ENCODE measurements at places on chromosomes 3 and 15.
A peak's percentile ranks its signal among the peaks of the same experiment; 100 is the strongest.

GRCh38 chr15:30041868-30042267, 40.9 kb upstream of the GOLGA8J start:
- no peak for DNase-seq

DNA sequence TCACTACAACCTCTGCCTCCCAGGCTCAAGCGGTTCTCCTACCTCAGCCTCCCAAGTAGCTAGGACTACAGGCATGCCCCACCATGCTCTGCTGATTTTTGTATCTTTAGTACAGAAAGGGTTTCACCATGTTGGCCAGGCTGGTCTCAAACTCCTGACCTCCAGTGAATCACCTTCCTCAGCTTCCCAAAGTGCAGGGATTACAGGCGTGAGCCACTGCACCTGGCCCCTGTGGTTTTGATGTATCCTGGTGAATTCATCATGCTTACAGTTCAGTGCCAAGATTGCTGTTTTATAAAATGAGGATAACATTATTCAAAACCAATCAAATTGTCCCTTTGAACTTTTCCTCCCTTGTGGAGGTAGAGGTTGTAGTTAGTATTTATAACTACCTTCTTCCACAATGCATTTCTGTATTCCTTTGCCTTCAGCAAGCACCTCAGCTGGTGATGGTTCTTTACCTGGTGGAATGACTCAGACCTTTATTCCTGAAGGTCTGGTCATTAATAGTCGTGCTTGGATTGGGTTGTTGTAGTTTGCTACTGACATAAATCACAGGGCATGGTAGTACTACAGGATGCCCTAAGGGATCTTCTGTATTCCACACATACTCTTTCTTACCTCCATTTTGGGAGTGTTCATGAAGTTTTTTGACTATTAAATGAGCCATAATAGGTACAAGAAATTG, 76.9 kb downstream of the UBP1 start:
- DNase-seq, result no peak

GRCh38 chr3:58899159-58899952, 150.5 kb downstream of the CFAP20DC start:
- DNase-seq, result peak; percentile 51

GRCh38 chr3:185696039-185696438, 109.9 kb downstream of the SENP2 start:
- DNase-seq, result no peak

DNA sequence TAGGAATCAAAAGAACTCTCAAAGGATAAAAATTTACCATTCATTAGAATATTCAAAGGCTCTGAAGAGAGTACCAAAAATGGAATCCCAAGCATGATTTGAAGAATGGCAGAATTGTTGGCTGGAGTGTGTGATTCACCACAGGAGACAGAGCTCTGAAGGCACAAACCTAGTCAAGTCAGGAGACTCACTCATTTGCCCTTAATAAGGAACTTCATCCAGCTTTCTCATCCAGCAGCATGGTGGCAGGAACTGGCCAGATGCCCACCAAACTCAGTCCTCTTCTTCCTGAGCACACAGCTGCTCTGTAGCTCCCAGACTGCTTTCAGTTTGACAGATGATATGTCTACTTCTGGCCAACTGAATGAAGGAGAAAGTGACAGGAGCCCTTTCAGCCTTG, 16.5 kb upstream of the HEG1 start:
- no peak for DNase-seq

DNA sequence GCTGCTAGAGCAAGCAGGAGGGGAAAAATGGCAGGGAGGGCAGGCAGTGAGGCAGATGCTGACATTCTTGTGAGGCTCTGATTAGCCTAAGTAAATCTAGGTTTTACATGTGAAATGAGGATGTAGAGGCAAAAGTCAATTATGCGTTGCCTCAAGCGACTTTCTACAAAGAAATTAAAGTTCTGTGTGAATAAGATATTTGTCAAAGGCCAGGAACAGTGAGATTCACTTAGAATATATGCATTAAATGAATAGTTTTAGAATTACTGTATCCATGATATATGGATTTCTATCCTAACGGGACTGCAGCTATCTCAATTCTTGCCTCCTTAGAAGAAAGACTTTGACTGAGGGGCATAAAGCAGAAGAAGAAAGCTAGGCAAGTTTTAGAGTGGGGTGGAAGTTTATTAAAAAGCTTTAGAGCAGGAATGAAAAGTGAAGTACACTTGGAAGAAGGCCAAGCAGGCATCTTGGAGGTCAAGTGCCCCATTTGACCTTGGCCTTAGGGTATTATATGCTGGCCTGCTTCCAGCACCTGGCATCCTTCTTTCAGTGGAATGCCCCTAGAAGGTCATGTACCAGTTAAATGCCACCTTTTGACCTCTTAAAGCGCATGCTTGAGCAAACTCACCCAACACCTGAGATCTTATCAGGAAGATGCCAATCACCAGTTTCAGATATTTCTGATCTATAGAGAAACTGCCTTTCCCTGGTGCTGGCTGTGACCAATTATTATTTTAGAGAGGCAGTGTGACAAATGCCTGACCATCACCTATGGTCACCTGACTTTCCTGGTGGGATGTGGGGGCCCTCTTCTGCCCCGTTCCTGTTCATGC, 38.2 kb downstream of the OSTN start:
- no peak for DNase-seq

- no peak for DNase-seq
Observed at GRCh38 chr3:178947738-178948137, 123.9 kb downstream of the ZMAT3 start.

DNA sequence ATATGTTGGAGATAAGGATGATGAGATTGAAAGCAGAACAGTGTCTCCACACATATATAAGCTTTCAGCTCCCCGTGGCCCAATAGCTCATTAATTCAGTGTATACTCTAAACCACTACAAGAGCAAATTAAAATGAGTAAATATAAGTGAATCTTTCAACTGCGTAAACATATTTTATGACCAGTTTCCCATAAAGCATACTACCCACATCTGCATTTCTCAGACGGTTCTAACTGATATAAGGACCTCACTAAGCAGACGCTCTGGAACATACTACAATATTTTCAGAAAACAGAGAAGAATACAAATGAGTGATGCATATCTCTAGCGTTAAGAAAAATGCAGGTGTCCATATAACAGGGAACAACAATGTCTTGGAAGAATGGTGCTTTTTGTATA, 73.2 kb downstream of the INO80 start:
- DNase-seq, result no peak

DNA sequence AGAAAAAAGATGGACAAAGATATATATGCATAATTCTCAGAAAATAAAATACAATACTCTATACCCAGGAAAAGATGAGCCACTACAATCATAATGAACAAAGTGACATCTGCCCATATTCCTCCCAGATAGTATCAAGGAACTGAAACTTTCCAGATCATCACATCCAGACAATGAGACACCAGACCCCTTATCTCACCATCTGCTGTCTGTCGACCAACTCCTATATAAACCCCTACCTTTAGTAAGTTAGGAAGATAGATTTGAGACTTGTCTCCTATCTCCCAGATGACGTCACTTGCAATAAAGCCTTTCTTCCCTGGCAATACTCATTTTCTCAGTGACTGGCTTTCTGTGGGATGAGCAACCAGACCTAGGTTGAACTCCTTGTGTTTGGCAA, 1071.6 kb downstream of the PLOD2 start:
- DNase-seq, result no peak

DNA sequence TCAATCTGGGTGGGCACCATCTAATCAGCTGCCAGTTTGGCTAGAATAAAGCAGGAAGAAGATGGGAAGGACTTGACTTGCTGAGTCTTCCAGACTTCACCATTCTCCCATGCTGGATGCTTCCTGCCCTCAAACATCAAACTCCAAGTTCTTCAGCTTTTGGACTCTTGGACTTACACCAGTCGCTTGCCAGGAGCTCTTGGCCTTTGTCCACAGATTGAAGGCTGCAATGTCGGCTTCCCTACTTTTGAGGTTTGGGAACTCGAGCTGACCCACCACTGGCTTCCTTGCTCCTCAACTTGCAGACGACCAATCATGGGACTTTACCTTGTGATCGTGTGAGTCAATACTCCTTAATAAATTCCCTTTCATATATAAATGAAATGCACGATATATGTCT, 8.6 kb upstream of the LIPC start:
- DNase-seq, result no peak

DNA sequence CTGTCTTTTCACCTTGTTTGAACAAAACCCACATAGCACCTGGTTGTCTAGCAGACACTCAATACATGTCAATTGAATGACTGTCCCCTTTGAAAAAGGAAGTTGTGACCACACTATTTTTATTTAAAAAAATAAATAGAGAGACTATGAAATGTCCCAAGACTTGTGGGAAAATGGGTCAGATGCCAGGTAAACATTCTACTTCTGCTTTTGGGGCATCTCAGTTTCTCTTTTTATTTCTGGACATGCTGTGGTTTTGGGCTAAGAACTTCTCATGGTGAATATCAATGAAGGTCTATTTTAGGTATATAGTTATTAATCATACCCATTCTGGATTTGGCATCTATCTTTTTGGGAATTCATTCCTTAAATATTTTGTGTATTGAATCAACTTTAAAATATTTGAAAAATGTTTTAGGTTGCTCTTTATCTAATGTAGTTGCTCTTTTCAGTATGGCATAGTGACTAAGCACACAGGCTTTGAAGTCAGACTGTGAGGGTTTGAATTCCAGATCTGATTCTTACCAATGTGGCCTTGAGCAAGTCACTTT, 4.4 kb downstream of the TMEM45A start:
- no peak for DNase-seq

DNA sequence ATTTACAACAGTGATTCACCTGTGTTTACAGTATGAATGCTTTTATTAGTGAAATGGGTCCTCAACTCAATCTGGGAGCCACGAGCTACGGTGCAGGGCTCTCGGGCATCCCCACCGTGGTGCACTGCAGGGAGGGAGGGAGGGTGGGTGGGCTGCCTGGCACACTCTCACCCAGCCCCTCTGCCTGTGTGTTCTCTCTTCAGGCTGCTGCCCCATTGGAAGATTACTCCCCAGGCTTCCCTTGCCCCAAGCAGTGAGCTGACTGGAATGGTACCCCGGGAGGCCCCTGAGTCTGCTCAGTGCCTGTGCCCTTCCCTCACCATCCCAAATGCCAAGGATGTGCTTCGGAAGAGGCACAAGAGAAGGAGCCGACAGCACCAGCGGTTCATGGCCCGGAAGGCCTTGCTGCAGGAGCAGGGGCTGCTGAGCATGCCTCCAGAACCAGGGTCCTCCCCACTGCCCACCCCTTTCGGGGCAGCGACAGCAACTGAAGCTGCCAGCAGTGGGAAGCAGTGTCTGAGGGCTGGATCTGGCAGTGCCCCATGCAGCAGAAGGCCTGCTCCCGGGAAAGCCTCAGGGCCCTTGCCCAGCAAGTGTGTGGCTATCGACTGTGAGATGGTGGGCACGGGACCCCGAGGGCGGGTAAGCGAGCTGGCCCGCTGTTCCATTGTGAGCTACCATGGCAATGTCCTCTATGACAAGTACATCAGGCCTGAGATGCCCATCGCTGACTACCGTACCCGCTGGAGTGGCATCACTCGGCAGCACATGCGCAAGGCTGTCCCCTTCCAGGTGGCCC, 5.0 kb downstream of the AEN start:
- no peak for DNase-seq

DNA sequence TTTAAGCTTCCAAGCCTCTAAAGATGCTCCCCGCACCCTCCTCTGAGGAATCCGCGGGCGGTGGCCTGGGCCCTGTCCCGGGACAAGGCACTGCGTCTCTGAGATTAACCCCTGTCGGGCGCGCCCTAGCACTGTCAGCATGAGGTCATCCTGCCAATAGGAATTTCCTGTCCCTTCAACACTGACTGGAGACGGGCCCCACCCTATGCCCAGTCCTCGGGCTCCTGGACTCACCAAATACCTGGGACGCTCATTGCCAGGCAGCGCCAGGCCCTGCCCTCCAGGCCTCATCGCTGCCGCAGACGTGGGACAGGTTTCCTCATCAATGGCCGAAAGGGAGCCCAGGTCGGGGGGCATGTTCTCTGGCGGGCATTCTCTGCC, 67.6 kb upstream of the SH3GL3 start:
- no peak for DNase-seq

DNA sequence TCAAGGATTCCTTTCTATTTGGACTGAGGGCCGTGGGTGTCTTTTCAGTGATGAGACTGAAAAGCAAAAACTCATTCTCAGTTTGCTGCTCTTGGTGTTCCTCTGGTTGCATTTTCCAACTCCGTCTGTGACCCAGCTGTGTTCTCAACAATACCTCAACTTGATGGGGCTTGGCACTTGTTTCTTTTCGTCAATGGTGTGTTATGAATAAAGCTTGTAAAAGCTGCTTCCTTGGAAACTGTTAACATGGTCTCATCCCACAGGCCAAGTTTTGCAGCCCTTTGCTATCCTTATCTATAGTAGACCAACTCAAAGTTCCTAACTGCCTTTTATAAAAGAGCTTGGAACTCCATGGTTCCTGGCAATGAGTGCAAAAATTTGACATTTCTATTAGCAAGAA, 142.5 kb upstream of the UBE2E1 start:
- no peak for DNase-seq

- no peak for DNase-seq
Observed at GRCh38 chr3:140449413-140450256, 228.2 kb upstream of the TRIM42 start.

GRCh38 chr3:129107793-129108192, 13.8 kb downstream of the RAB43 start:
- DNase-seq, result no peak

All from femur (tissue), 1 donor.